ENCODE measurements at places on chromosomes 4 and X. TPM values are rescaled to one million over a fixed set of nuclear protein-coding genes. Genes with fewer than 3 reads are reported as not detected.

MAGEA4 gene
- total RNA-seq: not detected

CENPE gene
- 0.62 TPM for total RNA-seq

SNCA gene
- not detected for total RNA-seq

ITGB1BP2 gene
- total RNA-seq: 5.8 TPM

IRS4 gene
- total RNA-seq: not detected

FHDC1 gene
- total RNA-seq: 0.27 TPM

PAGE2B gene
- total RNA-seq: 0.99 TPM

BCORL1 gene
- 9.6 TPM for total RNA-seq

HSD17B13 gene
- 0.94 TPM for total RNA-seq

OPHN1 gene
- 0.05 TPM for total RNA-seq

SLC6A14 gene
- total RNA-seq: not detected

TNIP3 gene
- total RNA-seq: 0.29 TPM

VEGFC gene
- not detected for total RNA-seq

DCX gene
- not detected for total RNA-seq

SYTL4 gene
- not detected for total RNA-seq

SYN1 gene
- 0.47 TPM for total RNA-seq

Measured in naive thymus-derived CD8-positive, alpha-beta T cell (primary cell).